EH (cell line): ENCODE measurements at places on chromosomes 2 and 18.
A peak's percentile ranks its signal among the peaks of the same experiment; 100 is the strongest.

GRCh38 chr2:192254444-192254843 lies 59.7 kb upstream of the TMEFF2 start:
- DNase-seq = no peak

DNA sequence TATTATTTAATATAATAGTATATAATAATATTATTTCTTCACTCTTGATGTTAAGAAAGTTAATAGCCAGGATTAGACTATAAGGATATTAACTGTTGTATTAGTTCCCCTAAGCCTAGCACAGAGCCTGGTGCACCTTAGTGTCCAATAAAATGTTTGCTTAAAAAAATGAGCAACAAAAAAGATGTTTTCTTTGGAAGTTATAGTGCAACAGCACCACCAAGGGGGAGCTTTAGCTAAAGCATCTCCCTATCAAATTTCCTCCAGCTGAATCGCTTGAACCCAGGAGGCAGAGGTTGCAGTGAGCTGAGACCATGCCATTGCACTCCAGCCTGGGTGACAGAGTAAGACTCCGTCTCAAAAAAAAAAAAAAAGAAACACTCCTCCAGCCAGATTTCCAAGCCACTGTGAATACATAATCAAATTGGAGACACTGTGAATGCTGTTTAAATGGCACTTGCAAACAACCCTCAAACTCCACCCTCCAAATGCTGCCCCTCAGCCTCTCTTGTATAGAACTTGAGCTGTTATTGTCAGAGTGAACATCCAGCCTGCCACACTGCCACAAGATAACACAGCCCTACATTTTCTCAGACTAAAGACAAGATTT lies 221.9 kb downstream of the DYM start:
- peak; percentile 56 for DNase-seq

- DNase-seq = peak; percentile 7
These were observed 193.4 kb downstream of the TDRD15 start for GRCh38 chr2:21317131-21317530.

- no peak for DNase-seq
These were observed 132.1 kb upstream of the SERPINE2 start for GRCh38 chr2:224171226-224171625.

DNA sequence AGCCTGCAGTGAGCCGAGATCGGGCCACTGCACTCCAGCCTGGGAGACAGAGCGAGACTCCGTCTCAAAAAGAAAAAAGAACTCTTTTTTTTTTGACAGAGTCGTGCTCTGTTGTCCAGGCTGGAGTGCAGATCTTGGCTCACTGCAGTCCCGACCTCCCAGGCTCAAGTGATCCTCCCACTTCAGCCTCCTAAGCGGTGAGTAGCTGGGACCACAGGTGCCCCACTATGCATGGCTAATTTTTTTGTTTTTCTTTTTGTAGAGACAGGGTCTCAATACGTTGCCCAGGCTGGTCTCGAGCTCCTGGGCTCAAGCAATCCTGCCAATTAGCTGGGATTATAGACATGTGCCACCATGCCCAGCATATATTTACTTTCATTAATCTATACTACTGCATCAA lies 12.5 kb upstream of the INO80D start:
- DNase-seq = no peak

DNA sequence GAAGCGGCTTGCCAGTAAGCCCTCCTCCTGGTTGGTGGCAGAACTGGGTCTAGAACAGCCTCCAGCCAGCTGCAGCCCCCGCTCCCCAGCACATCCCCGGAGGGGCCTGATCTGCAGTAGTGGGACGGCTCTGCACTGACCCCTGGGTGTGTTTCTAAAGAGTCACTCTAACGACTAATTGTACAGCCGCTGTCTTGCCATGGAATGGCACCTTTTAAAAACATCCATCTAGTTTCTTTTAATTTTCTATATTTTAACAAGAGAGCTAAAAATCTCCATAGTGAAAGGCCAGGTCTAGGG lies 82.0 kb downstream of the MTCL1 start:
- DNase-seq = no peak

DNA sequence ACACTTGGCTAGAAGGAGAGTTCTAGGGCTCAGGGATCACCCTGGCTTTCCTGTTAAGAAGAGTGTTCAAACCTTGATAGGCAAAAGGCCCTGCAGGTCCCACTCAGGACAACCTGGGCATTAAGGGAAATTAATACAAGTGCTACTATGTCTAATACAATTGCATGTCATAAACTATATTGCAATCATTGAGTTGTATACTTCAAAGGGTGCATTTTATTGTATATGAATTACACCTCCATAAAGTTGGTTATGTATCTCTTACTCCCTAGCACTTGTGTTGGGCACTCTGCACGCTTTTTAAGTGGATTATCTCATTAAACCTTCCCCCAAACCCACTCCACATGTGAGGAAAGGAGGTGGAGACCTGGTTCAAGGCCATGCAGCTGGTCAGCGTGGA lies 172.1 kb upstream of the GLI2 start:
- DNase-seq = no peak
